ENCODE measurements at places on chromosomes 12 and 14.

DNA sequence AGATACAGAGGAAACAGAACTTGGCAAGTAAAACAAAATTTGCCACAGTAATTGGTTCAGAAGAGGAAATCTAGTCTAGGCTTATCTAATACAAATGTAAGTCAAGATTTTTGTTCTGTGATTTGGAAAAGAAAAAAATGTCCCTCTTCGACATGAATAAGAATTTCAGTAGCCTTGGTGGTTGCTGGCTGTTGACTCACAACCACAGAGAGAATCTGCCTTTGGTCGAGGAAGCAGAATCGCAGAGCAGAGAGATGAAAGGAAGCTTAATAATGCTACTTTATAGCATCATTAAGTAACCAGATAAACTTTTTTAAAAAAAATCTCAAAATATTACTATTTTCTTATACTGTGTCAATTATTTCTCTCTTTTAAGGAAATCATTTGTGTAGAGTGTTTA lies 1096.6 kb downstream of the FLRT2 start:
- no peak for DNase-seq

DNA sequence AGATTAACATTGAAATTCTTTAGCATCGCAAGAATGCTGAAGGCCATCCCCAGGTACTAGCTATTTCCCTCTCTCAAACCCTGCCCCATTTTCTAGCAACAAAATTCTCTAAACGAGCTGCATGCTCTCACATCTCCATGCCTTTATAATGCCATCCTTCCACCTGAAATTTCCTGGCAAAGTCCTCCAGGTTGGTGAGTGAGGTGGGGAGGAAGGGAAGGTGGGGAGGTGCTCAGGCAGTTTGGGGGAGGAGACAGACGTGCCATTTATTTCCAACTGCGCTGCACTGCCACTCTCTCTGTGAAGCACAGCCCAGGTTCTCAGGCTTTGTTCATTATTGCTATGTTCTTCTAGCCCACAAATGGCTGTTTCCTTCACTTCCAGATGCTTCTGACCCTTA lies 208.4 kb downstream of the PAWR start:
- no peak for DNase-seq

DNA sequence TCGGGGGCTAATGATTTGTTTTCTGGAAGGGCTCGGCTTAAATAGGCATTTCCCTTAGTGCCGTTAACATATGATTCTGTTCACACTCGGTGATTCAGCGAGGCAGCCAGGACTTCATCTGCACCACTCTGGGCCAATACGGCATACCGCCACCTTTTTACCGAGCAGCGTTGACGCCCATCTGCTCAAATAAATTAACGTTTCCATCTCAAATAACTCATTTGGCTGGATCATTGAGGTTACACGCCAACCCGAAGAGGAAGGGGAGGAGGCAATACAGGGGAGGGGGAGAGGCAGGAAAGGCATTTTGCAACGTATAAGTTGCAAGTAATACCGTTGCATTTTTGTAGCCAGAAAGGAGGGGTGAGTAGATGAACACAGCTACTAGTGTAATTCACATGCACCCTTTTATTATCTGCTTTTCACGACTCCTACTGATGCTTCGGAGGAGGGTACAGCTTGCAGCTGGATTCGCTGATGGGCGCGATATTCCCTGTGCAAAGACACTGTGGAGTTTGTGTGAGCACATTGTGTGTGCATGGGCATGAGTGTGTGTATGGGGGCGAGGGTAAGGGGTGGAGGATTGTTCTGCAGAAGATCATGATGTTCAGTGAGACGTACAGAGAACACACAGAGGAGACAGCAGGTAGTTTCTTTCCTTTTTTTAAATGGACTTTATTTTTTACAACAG lies 45.9 kb downstream of the MAP1LC3B2 start:
- DNase-seq: no peak

DNA sequence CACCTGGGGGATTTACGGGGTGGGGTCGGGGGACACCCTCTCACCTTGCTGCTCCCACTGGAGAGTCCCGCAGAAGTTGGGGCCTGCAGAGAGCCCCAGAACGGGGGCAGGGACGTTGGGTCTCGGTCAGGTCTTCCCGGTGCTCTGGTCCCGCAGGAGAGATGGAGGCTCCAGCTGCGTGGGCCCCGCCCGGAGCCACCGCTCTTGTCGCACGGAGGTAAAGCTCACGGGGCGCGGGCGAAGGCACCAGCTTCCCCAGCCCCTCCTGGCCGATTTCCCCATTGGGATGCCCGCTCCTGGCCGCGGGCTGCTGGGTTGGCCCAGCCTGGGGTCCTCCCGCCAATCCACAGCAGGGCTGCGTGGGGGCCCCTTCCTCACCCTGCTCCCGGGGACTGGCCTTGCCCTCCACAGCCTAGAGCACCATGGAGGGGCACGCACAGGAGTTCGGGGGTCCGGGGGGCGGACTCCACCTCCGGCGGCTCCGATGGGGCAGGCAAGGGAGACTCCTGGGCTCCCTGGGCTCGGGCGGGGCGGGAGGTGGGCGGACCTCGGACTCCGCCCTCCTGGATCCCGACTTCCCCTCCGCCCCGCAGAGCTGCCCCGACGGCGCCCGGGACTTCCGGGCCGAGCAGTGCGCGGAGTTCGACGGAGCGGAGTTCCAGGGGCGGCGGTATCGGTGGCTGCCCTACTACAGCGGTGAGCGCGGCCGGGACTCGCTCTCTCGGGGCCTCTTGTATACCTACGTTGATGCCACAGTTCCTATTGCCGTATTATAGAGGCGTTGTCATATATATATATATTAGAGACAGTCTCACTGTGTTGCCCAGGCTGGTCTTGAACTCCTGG lies 8.4 kb downstream of the PAPLN start:
- no peak for DNase-seq
